ENCODE measurements at places on chromosomes 1 and 21. TPM values are rescaled to one million over a fixed set of nuclear protein-coding genes. Genes with fewer than 3 reads are reported as not detected.

The KCND3 gene
- 3.5 TPM for polyA plus RNA-seq

The CDCA8 gene
- polyA plus RNA-seq, result 16.1 TPM

DNA sequence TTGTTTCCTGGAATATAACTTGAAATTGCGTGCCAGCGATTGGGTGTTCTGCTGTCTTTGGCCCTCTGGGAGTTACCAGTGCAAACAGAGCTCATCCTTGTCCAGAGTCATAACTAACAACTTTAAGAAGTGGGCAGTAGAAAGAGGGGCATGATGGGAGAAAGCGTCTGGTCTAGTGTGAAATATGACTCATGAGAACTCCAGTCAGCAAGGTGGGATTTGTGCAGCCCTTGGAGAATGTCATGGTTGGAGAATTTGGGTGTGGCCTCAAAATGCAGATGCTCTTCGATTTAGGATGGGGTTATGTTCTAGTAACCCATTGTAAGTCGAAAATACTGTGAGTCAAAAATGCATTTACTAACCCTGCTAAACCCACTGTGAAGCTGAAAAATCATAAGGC, 12.9 kb downstream of the ATP1B1 start:
- no peak for DNase-seq

GRCh38 chr21:44505673-44506278, 34.2 kb downstream of the KRTAP10-1 start:
- DNase-seq, result no peak

DNA sequence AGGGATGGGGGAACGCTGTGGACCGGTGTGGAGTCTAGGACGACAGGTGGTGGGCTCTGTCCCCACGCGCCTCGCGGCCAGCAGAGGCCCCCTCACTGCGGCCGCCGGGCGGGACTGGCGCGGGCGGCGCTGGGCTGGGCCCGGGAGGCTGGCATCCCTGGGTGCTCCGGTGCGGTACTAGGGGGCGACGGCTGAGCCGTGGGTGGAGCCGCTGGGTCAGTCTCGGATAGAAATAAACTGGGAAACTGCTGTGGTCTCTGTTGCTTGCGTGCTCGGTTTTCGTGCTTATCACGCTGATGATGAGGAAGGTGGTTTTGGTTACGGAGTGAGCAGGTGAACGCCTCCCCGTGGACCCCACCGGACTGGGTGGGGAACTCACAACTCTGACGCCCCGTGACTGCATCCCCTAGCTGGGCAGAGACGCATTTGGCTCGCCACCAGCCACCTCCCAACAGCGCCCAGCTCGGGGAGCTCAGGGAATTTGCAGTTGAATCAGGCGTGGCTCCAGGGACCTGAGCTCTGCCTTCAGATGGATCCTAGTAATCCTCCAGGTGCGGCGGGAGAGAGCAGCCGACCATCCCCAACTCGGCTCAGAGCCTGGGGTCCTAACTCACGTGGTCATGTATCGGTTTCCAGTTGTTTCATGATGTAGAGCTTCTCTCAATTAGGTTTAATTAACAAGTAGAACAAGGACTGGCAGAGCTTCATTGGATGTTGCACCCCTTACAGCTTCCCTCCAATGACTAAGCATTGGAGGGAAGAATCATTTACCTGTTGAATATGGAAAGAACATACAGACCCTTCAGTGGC, 32.1 kb downstream of the HSD17B7 start:
- DNase-seq, result no peak

GRCh38 chr1:70856201-70856600, 191.4 kb downstream of the PTGER3 start:
- no peak for DNase-seq

The TMEM125 gene
- polyA plus RNA-seq, result 19.1 TPM

DNA sequence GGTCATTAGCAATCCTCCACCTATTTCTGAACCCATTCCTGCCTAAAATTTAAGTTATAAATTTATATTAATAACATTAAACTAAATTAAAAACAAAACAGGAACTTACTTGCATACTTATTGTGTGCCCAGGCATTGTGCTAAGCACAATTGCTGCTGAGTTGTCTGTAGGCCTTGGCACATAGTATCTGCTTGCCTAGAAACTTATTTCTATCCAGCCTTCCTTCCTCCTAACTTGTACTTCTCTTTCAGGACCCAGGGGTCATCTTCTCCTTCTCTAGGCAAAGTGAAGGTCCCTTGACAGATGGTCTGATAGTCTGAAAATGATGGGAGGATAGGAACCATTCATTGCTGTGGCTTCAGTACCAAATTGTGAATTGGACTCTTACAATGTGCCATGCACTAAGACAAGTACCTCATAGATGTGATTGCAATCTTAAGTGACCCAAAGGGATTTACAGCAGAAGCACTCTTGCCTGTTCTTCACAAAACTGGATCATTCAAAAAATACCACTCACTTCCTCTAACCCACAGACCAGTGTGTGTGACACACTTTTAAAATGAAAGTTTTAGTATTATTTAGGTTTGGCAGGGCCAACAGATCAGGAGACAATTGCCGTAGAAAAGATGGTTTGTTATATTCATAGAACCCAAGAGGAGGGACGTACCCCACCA, 10.3 kb upstream of the CD101 start:
- no peak for DNase-seq

The GTF2B gene
- polyA plus RNA-seq, result 38.9 TPM

DNA sequence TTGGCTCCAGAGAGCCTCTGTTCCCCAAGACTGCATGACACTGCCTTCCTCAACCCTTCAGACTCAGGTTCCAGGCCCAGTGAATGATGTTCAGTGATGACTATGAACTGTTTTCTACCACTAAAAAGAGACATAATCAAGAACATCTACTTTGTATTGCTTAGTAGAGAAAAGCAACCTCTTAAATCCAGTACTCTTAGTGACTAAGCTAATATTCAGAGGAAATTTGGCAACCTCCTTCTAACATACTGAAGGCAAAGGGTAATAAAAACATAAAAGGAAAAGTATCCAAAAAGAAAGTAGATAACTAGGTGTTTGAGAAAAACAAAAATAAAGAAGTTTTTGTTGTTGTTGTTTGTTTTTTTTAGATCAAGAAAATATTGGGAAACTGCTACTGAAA, 153.3 kb upstream of the RUNX1 start:
- DNase-seq, result no peak

- DNase-seq, result no peak
Observed at GRCh38 chr1:12454406-12455391, 163.3 kb downstream of the DHRS3 start.

The LUZP1 gene
- 38.0 TPM for polyA plus RNA-seq

DNA sequence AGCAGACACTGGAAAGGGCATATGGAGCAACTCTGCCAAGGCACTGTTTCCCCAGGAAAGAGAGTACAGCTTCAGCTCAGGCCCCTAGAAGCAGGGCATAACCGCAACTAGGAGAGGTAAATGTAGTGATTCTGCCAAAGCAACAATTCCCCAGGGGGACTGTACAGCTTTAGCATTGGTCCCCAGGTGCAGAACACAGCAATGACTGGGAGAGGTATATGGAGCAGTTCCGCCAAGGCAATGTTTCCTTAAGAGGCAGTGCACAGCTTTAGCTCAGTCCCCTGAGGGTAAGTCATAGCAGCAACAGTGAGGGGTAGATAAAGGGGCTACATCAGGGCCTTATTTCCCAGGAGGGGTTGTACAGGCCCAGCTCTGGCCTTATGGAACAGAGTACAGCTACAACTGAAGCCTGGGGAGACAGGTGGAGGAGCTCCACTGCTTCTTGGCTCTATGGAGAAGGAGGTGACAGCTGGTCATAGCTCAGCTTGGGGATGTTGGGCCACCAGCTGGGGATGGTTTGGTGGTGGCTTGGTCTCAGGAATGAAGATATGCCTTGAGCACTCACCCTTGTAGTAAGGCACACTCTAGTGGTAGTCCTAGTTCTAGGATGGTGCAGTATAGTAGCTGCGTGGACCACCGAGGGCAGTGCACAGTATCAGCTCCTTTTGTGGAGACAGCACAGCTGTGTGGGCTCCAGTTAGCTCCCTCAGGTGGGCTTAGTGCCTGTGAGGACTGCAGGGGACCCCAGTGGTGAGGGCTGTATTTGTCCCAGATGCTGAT, 582.7 kb downstream of the PTPRC start:
- no peak for DNase-seq

The FBXO2 gene
- polyA plus RNA-seq, result 0.86 TPM

GRCh38 chr1:230348386-230349019, 77.6 kb downstream of the PGBD5 start:
- no peak for DNase-seq

GRCh38 chr21:34900376-34900775, 148.7 kb downstream of the RUNX1 start:
- DNase-seq, result no peak

Data from left renal pelvis (tissue), 4 donors.